ENCODE measurements at places on chromosomes 2 and 18. TPM values are rescaled to one million over a fixed set of nuclear protein-coding genes. Genes with fewer than 3 reads are reported as not detected.

DNA sequence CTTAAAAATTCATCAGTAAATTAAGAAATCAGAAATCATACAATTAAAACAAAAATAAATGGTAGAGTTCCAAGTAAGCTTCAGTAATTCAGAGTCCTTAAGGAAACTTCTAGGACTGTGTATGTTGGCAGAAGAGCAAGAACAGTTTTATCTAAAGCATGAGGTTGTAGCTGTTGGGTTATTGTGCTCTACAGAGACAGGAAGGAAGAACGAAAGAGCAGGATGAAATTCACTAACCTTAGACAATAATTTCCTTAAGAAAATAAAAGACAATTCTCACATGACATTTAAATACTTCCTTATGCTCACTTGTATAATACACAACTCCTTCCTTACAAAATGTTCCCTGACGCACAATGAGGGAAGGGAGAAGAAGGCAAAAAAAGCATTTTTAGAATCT, 133.4 kb downstream of the STK39 start:
- no peak for DNase-seq

- DNase-seq, result no peak
These were observed 409.2 kb upstream of the HS6ST1 start for GRCh38 chr2:128727914-128728313.

- no peak for DNase-seq
These were observed 158.6 kb downstream of the CDH2 start for GRCh38 chr18:28018351-28018750.

- no peak for DNase-seq
These were observed 48.5 kb downstream of the SMAD7 start for GRCh38 chr18:48902023-48902855.

DNA sequence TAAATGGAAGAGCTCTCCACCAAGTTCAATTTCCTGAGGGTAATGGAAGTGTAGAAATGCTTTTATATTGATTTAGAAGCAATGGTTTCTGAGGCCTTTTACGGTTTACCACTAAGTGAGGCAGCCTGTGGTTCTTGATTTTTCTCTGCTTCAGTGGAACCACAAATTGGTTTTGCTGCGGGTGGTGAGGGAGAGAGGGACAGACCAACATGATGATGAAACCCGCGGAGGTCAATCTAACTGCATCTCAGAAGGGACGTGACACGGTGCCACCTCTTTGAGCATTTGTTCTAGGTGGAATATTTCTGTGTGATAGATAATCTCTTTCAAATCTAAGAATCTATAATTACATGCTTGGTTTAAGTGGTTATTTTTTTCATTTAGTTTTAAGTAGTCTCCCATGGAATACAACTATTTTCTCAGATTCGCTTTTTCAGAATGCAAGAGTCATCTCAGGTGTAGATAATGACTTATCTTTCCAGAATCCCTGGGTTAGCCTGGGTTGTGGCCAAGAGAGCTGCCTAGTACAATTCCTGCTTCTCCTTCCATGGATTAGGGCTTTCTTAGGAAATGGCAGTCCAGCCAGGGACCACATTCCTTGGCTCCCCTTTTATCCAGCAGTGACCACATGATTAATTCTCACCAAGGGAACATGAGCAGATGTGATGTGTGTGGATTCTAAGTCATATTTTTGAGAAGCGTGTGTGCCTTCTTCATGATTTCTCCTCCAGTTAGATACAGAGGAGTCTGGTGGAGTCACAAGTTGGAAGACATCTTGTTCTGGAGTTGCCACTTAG, 52.5 kb downstream of the KCNE4 start:
- no peak for DNase-seq

GRCh38 chr2:162006337-162006736, 67.7 kb downstream of the DPP4 start:
- no peak for DNase-seq

DNA sequence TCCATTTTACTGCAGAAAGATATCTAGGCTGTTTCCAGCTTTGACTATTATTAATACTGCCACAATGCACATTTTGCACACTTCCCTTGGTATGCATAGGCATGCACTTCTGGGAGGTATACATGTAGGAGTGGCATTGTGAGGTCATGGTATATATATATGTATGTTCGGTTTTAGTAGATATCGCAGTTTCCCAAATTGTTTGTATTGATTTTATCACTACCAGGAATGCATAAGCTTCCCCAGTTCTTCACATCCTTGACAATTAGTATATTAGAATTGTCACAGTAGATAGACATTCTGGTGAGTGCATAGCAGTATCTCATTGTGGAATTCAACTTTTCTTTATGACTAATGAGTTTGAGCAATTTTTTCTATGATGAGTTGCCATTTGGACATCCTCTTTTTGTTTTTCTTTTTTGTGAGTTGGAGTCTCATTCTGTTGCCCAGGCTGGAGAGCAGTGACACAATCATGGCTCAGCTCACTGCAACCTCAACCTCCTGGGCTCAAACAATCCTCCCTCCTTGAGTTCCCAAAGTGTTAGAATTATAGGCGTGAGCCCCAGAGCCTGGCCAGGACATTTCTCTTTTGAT, 4.2 kb upstream of the GRB14 start:
- DNase-seq, result no peak

- no peak for DNase-seq
These were observed 221.5 kb upstream of the SLC35G4 start for GRCh38 chr18:11387880-11388279.

- no peak for DNase-seq
These were observed 107.5 kb upstream of the FSHR start for GRCh38 chr2:49261781-49262180.

- DNase-seq, result no peak
These were observed 205.0 kb downstream of the DLGAP1 start for GRCh38 chr18:4250141-4250540.

DNA sequence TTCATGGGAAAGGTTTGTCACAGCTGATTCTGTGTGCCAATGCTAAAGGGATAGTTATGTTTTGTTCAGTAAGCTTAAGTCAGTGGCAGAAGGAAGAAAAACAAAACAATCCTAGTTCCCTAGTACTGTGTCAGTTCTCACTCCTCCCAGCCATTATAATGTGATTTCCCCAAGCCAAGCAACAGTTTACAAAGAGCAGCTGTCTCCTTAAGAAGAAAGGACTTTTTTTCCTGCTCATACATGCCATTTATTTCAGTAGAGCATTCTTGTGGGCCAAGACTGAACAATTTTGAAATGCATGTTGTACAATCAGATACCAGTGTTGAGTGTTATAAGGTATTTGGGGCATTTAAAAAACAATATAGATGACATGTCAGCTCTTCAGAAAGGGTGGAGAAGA, 52.1 kb downstream of the NEMP2 start:
- no peak for DNase-seq

GRCh38 chr2:119638685-119639554, 40.1 kb upstream of the TMEM177 start:
- DNase-seq, result no peak

DNA sequence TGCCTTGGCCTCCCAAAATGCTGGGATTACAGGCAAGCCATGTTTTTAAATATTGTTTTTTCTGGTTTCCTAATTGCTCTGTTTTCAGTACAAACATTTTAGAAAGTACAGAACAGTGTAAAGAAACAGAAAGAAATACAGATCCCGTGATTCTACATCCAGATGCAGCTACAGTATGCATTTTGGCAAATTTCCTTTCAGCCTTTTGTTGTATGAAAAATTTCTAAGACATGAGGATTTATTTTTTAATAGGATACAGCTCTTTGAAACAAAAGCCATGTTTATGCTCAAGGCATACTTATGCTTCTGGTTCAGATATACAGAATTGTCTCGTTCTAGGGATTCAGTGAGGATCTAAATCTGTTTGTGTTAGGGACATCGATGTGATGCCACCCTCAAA, 109.5 kb downstream of the MAP2 start:
- DNase-seq, result no peak

- no peak for DNase-seq
These were observed 6.3 kb upstream of the NRP2 start for GRCh38 chr2:205675861-205676516.

DNA sequence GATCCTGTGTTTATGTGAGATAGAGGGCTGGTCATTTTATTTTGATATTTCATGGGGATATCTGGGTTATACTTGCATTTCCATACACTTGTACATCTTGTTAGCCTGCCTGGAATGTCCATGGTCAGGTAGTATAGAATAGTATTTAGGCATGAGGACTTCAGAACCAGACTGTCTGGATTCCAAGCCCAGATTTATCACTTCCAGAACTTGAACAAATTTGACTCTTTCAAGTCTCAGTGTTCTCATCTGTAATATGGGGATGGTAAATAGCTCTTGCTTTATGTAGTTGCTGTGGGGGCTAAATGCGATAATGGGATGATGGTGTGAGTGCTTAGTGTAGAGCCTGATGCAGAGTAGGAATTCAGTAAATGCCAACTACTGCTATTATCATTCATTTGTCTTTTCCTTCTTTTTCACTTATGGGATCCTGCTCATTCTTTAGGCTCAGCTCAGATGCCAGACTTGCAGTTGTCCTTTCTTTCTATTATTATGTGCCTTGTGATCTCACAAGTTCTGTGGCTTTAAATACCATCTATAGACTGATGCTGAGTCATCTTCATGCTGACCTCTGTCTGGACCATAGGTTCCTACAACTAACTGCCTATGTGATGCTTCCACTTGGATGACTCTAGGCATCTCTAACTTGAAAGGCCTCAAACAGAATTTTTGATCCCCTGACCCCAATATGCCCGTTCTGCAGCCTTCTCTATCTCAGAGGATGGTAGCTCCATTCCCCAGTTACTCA, 67.4 kb downstream of the POLE4 start:
- DNase-seq, result no peak

GRCh38 chr2:186437719-186438118, 48.3 kb upstream of the ZC3H15 start:
- DNase-seq, result no peak

GRCh38 chr18:72727038-72727655, 140.6 kb downstream of the NETO1 start:
- no peak for DNase-seq

GRCh38 chr2:8669157-8669817, 12.6 kb upstream of the ID2 start:
- DNase-seq, result no peak

DNA sequence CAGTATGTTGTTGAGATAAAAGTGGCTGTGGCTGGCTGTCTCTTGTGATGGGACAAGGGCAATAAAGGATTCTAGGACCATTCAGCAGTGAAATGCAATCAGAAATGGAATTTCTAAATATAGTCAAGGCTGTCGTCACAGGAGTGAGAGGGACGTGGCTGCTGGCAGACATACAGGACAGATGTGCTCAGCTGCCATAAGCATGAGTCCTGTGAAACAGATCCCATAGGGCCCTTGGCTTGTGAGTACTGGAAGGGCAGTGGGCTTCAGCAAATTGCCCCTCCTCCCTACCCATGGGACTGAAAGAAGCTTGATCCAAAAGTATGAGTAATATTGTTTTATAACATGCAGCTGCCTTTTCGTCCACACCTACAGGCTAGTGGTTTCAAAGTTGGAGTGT, 4.2 kb upstream of the CNNM3 start:
- DNase-seq, result no peak

DOCK10 gene
- 251 TPM for total RNA-seq

CDH20 gene
- 0.07 TPM for total RNA-seq

IWS1 gene
- total RNA-seq, result 55.1 TPM

UPP2 gene
- not detected for total RNA-seq

MLPH gene
- not detected for total RNA-seq
